ENCODE measurements at places on chromosomes 6 and 20.

- peak; percentile 70 for DNase-seq
Measured at GRCh38 chr6:14732844-14733757, 512.8 kb upstream of the JARID2 start.

GRCh38 chr6:157469378-157469777 is 88.4 kb downstream of the ZDHHC14 start:
- DNase-seq: no peak

- no peak for DNase-seq
Measured at GRCh38 chr20:36305602-36306551, at the start of gene DLGAP4. Gene DLGAP4, plus strand, starts transcription at chr20:36306339. Its CDS starts 125,379 bp downstream, at chr20:36431718.

- DNase-seq: no peak
Measured at GRCh38 chr6:3631877-3632276, 119.6 kb downstream of the PXDC1 start.

- no peak for DNase-seq
Measured at GRCh38 chr20:56630086-56630493, 984 bp downstream of the TFAP2C start.

- DNase-seq: no peak
Measured at GRCh38 chr6:168623736-168624135, 182.8 kb downstream of the SMOC2 start.

DNA sequence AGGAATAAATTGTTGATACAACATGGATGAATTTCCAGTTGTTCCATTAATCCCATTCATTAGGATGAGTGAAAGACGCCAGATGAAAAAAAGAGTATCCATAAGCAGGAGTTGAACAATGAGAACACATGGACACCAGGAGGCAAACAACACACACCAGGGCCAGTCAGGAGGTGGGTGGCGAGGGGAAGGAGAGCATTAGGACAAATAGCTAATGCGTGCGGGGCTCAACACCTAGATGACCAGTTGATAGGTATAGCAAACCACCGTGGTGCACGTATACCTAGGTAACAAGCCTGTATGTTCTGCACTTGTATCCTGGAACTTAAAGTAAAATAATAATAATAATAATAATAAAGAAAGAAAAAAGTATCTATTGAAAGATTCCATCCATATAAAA is 11.1 kb downstream of the PCED1A start:
- DNase-seq: no peak

- DNase-seq: no peak
Measured at GRCh38 chr6:68911334-68911733, 276.3 kb downstream of the ADGRB3 start.

GRCh38 chr6:27838945-27839625 is 73.1 kb downstream of the OR2B2 start:
- DNase-seq: no peak

DNA sequence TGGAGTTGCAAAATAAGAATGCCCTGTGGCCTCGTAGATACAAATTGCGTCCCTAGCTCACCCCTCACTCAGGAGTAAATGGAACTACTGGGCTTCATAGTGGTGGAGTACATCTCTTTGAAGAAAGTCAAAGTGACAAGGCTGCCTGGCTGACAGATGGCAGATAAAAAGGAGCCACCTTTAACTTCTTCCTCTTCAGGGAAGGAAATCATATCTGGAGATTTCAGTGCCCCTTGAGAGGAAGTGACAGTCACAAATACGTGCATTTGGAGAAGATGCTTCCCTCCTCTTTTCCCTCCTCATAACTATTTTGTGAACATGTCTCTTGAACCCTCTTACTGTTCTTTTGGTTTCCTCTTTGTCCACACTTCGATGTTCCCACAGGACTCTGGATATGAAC is 43.2 kb downstream of the PPP1R3G start:
- no peak for DNase-seq

- DNase-seq: no peak
Measured at GRCh38 chr6:121090492-121090891, 243.8 kb downstream of the TBC1D32 start.

- no peak for DNase-seq
Measured at GRCh38 chr6:166687879-166688205, 60.8 kb upstream of the RPS6KA2 start.

DNA sequence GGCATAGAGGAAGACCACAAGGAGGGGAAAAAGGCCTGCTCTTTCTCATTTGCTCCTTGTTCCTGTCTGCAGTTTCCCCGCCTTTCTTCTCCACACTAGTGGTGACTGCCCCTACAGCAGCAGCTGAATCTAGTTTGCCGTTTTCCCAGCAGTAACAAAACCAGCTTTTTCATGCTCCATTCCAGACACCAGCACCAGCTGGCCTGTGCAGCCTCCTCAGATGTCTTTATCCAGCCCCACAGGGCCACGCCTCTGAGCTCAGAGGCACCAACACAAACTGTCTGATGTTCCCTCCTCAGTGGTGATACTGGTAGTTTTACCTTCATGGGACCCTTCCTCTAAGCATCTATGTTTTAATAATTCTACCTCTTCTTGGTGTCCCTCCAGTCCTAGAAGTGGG is 70.4 kb upstream of the SLC24A3 start:
- no peak for DNase-seq

- no peak for DNase-seq
Measured at GRCh38 chr6:54070025-54070424, 41.2 kb upstream of the MLIP start.

DNA sequence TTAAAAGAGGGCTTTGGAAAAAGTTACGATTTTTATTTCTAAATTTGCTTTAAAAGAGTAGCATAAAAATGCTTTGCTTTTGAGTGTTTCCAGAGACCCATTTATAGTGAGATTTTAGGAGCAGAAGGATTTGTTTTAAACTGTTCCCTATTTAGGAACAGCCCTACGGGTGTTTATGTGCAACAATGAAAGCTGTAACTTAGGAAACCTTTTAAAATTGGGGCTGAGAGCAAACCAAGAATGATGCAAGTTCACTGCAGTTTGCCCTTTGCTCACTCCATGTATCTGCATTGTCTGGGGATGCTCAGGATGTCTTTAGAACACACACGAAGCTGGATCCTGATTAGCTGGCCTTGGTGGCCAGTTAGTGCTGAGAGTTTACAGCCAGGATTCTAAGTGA is 40.9 kb downstream of the GHRH start:
- no peak for DNase-seq

DNA sequence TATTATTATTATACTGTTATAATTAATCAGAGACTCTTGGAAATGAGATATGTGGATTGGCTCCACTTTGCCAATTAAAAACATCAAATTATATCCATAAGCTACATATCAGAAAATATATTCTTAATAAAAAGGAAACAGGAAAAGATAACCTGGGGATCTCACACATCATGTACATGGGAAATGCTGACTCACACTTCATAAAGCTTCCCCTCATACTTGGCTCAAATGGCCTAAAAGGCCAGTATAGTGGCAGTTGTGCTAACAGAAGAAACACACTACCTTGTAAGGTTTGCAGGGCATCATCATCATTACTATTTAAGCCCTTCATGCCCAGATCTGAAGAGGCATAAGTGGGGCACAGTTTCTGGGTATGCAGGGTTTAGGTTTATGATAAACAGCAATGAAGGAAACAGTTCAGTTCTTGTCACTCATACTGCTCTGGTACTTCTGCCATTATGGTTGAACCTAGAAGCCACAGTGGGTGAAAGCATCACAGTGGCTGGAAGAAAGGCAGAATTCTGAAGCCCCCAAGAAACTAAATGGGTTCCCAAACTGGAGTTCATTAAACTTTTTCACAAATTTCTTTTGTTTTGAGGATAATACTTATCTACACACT is 60.6 kb downstream of the BTBD9 start:
- no peak for DNase-seq
